ENCODE measurements at places on chromosomes 11 and 22.

DNA sequence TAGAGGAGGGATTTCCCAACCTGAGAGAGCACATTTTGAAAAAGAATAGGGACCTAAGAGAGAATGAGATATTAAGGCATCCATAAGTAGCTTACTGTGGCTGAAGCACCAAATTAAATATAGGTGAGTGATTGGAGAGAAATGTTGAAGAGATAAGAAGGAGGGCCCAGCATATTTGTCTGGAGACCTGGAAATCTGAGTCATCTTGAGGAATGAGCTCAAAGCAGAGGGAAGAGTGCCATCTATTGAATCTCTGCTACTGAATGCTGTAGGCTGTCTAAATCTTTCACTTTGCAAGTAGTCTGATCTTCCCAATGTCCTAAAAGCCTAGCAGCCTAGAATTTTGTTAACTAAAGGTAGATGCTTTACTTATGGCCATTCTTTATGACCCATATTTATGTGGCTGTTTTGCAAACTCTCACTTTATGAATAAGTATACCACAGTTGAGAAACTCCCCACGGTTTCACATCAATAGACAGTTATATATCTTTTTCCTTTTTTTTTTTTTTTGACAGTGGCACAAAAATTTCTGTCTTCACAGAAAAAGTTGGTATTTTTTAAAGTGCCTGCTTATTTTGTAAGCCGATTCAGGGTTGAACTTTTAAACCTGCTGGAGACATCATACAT is 2093.5 kb downstream of the LRRC4C start:
- no peak for DNase-seq

DNA sequence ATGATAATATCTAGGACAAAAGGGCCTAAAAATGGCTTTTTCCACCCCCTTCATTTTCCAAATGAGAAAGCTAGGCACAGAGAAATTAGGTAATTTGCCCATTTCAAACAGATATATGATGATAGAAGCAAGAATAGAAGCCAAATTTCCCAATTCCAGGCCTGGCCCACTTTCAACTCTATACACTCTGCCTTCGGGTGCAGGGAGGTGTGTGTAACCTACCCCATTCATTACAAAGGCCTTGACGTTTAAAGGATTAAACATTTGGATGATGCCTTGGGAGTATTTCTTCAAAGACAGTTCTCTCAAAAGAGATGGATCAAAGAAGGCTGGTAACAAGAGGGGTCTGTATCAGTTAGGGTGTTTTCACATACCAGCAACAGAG is 134.1 kb downstream of the CCDC34 start:
- no peak for DNase-seq

DNA sequence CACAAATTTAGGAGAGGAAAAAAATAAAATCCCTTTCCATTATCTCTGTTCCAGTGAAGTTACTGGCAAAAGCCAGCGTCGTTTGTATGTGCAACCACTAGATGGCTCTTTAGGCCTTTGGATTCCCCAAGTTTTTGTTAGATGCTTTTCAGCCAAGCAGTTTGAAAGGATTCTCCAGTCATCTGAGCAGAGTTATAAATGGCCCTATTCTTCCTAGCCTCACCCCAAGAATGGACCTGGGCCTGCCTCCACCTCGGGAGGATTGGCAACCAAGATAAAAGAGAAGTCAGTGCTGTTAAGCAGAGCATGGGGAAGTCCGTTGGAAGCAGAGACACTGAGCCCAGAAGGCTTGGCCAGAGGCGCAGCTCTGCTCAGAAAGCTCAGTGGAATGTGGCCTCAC is 15.4 kb downstream of the FAM181B start:
- DNase-seq, result peak; percentile 60

GRCh38 chr11:57614234-57614772 is 16.8 kb downstream of the SERPING1 start:
- DNase-seq, result no peak

DNA sequence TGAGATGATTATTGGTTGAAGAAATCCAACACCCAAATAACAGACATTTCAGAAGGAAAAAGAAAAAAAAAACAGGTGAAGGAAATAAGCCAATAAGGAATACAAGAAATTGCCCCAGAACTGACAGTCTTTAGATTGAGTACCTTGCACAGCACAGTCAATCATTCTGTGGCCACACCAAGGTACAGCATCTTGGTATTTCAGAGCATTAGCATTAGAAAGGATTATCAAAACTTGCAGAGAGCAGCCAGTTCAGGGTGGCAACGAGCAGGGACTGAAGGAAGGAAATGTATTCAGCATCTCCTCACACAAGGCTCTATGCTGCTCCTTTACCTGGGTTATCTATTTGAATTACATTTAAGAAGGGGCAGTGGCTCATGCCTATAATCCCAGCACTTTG is 2.1 kb downstream of the ADA2 start:
- DNase-seq, result no peak
